Astrocyte of the spinal cord (primary cell): ENCODE measurements at places on chromosomes 7 and 10.

DNA sequence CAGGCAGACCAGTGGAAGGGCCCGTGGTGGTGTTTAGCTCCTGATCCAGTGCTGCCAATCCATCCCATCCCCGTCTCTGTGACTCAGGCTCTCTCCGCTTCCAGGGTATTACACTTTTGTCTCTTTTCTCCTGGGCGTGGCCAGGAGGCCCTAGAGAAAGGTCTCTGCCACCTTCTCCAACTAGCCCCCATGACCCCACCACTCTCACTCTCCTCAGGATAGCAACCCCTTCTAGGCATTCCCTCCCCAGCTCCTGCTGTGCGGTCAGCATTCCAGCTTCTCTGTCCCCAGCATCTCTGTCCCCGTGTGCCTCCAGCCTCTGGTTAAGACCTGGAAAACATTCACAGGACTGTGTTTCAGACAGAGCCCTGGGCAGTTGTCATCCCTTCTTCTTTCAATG lies 36.2 kb upstream of the R3HCC1L start:
- DNase-seq: no peak

DNA sequence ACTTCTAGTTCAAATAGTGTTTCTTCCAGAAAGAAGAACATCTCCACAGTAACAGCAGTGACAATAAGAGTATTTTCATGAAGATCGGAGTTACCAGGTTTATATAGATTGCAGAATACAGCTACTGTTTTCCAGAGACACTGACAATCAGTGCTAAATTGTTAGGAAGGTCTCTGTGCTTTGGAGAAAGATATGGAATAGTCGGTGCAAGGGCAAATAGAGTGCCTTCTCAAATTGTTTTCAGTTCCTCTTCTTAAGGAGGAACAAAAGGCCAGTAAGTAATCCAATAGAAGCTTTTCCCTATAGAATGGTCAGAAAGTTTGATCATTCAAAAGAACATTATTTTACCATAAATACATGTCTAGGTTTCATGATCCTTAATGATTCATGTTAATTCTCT lies 2.6 kb upstream of the KIAA1217 start:
- no peak for DNase-seq

GRCh38 chr7:139340808-139341057 lies 404 bp upstream of the FMC1 start:
- DNase-seq: no peak

- DNase-seq: no peak
Measured at GRCh38 chr10:18260310-18260922, 120.2 kb downstream of the CACNB2 start.

GRCh38 chr7:70143075-70144044 lies 545.1 kb downstream of the AUTS2 start:
- peak; percentile 31 for DNase-seq

DNA sequence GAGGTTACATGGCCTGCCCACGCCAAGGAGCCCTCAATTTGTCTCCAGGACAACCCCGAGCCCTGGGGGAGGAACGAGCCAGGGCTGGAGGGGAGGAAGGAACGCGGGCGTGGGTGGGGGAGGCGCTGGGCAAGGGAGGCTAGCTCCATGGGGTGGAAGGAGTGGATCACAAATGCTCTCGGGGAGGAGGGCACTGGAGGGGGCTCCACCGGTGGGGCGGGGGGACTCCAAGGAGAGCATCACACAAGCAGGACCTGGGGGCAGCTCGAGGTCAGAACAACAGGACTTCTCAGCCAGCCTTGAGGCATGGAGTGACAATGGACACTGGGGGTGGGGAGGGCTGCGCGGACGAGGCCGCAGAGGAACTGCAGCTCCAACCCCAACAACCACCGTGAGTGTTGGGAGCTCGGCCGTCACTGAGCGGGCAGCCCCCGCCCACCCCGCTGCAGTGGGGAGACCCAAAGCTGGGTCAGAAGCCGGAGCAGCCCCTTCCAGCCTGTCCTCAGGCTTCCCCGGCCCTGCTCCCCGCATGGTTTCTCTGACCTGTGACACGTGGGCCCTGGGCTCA lies 41.1 kb downstream of the STK32C start:
- no peak for DNase-seq

GRCh38 chr10:68192113-68192512 lies 39.8 kb downstream of the ATOH7 start:
- no peak for DNase-seq

- no peak for DNase-seq
Measured at GRCh38 chr7:8131694-8132605, 130.0 kb downstream of the ICA1 start.

- DNase-seq: no peak
Measured at GRCh38 chr7:1969459-1970284, 263.1 kb downstream of the MAD1L1 start.

DNA sequence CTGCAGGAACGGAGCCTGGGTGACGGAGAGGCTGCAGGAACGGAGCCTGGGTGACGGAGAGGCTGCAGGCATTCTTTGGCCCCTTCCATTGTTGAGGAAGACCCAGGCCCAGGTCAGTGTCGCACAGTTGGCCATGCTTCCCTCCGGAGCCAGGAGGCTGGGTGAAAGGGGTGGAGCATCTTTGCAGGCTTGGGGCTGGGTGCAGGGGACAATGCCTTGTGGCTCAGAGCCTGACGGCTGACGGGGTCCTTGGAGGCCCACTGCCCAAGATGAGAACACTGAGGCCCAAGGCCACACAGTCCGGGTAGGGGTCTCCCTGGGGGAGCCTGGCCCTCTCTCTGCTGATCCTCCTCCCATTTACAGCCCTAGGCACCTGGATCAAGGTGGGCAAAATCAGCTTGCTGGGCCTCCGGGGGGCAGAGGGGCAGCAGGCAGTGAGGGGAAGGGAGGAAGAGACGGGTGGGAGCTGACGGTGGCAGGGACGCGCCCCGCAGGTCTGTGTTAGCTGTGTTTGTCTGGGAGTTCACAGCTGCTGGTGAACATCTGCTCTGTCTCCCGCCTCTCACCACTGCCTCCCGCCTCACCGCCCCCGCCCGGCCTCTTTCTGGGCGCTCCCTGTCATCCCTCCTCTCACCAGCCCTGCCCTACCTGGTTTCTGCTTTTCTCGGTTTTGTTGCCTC lies 30.6 kb upstream of the PCBD1 start:
- no peak for DNase-seq

DNA sequence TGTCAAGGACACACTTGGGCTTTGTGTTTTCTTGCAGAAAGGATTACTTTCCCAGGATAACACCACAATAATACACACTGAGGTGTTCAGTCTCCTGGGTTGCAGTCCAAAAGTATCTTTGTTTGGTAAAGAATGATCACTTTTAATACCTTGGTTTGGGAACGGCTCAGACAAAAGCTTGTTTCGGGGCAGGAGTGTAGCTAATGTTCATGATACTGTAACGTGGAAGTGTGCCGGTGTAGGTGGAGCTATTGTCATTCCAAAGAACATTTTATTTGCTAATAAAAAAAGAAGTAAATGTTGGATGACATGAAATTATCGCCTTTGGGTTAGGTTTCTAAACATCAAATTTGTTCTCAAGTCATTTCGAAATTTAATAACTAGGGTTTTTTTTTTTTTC lies 1.2 kb downstream of the EIF4H start:
- no peak for DNase-seq
